Breast epithelium (tissue), 4 donors: ENCODE measurements at places on chromosomes 7 and 10. TPM values are rescaled to one million over a fixed set of nuclear protein-coding genes. Genes with fewer than 3 reads are reported as not detected.

- H3K27ac ChIP-seq, result no peak overlapping the region
- H3K4me3 ChIP-seq, result no peak overlapping the region
- H3K27me3 ChIP-seq, result no peaks in the 10 kb centered on the region
- no peak for DNase-seq
Measured at GRCh38 chr10:110175406-110175805, 32.0 kb upstream of the MXI1 start.

DNA sequence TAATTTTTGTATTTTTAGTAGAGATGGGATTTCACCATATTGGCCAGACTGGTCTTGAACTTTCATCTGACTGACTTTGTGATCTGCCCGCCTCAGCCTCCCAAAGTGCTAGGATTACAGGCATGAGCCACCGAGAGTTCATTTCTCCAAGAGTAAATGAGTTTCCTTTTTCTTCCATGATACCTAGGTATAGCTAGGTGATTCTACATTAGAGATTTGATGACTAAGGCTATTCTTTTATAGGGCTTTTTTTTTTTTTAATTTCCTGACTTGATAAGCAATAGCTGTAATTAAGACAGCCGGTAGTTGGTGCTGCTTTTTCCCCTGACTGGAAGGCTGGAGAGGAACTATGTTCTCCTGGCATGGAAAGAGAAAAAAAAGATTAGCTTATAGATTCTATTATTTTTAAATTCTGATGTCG is 3.3 kb downstream of the PTPN12 start:
- peaks cover 6% of the 10 kb centered on the region for H3K4me1 ChIP-seq
- no peaks in the 10 kb centered on the region for H3K27me3 ChIP-seq
- peak overlapping the region; percentile 15 for H3K27ac ChIP-seq
- H3K4me3 ChIP-seq, result no peak overlapping the region
- DNase-seq, result no peak

GRCh38 chr7:1914743-1915142 is 244.7 kb downstream of the ELFN1 start:
- peak overlapping the region; percentile 72 for H3K27ac ChIP-seq
- DNase-seq, result no peak
- H3K4me1 ChIP-seq, result no peaks in the 10 kb centered on the region
- H3K4me3 ChIP-seq, result no peak overlapping the region

GRCh38 chr7:99095698-99096097 is 48.2 kb downstream of the SMURF1 start:
- DNase-seq, result no peak
- no peak overlapping the region for H3K4me3 ChIP-seq
- H3K36me3 ChIP-seq, result no peaks in the 10 kb centered on the region

- H3K4me3 ChIP-seq, result no peak overlapping the region
- peaks cover 8% of the 10 kb centered on the region for H3K36me3 ChIP-seq
- no peak overlapping the region for H3K27ac ChIP-seq
- H3K4me1 ChIP-seq, result no peaks in the 10 kb centered on the region
Measured at GRCh38 chr7:77631820-77632219, 64.4 kb upstream of the RSBN1L start.

Gene RET
- total RNA-seq, result 0.96 TPM

DNA sequence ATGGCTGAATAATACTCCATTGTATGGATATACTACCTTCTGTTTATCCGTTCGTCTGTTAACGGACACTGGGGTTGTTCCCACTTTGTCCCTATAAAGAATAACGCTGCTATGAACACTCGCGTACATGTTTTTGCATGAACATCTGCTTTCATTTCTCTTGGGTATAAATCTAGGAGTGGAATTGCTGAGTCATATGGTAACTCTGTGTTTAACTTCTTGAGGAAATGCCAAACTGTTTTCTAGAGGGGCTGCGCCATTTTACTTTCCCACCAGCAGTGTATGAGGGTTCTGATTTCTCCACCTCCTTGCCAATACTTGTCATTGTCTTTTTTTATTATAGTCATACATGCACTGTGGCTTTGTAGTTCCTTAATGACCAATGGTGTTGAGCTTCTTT is 20.6 kb upstream of the RASSF4 start:
- no peak overlapping the region for H3K4me3 ChIP-seq
- no peak for DNase-seq
- no peak overlapping the region for H3K27ac ChIP-seq

Gene CCL24
- not detected for total RNA-seq

- H3K27ac ChIP-seq, result peak overlapping the region; percentile 100
- no peaks in the 10 kb centered on the region for H3K27me3 ChIP-seq
- peak overlapping the region; percentile 90 for H3K4me3 ChIP-seq
- no peaks in the 10 kb centered on the region for H3K36me3 ChIP-seq
Measured at GRCh38 chr10:73772281-73773151, 9.3 kb upstream of the CHCHD1 start.

Gene CDHR1
- 0.16 TPM for total RNA-seq

DNA sequence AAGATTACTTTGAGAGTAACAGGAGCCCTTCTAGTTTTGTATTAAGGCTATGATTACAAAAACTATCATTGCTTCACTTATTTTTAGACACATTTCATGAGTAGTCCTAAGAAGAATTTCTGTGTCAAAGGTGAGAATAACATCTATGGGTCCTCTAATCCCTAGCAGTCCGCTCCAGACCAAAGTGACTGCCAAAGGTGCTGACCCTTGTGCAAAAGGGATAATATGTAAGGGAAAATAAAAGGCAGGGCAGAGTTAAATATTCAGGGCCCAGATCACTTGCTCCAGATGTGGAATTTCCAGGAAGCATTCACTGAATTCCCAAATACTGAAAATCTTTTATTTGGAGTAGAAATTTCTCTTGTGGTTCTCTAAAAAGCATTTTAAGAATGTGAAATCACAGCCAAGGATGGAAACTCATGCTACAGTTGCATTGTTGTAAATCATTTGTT is 29.3 kb downstream of the RHOBTB1 start:
- no peaks in the 10 kb centered on the region for H3K36me3 ChIP-seq
- peak; percentile 26 for DNase-seq
- H3K4me3 ChIP-seq, result no peak overlapping the region
- no peaks in the 10 kb centered on the region for H3K27me3 ChIP-seq
- no peaks in the 10 kb centered on the region for H3K4me1 ChIP-seq

DNA sequence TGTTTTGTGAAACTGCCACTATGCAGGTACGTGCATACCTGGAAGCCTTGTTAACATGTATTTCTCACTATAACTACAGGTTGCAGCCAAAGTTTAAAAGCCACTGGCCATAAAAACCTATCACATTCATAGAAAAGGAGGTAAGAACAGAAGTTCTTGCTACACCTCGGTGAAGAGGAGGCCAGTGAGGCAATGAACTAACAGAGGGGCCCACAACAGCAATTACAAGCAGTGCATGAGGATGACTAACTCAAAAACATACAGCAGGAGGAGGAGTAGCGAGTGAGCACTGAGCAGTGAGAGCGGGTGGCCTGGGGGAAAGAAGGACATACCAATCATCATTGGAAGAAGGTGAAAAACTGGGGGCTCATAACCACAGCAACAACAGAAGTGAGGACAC is 51.6 kb downstream of the NUDCD3 start:
- H3K4me3 ChIP-seq, result no peak overlapping the region
- H3K36me3 ChIP-seq, result no peaks in the 10 kb centered on the region
- no peaks in the 10 kb centered on the region for H3K4me1 ChIP-seq
- H3K27me3 ChIP-seq, result no peaks in the 10 kb centered on the region

DNA sequence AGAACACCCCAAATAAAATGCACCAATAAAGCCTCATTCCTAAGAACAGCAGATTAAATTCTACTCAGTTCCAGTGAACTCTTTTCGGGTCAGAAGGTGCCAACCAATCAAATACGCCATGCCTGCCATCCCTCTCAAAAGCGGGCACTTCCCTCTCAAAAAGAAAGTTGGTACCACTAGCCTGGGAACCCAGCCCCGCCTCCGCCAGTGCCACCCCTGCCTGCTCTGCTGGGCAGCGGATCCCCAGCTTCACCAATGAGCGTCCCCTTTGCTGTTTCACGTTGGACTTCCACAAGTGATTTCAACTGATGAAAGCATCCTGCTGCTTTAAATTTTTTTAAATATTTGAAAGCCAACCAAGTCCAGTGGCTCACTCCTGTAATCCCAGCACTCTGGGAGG is 33.2 kb upstream of the PROSER2 start:
- no peak overlapping the region for H3K27ac ChIP-seq
- H3K36me3 ChIP-seq, result no peaks in the 10 kb centered on the region
- H3K27me3 ChIP-seq, result no peaks in the 10 kb centered on the region
- no peaks in the 10 kb centered on the region for H3K4me1 ChIP-seq
- no peak overlapping the region for H3K4me3 ChIP-seq

GRCh38 chr7:1910827-1911226 is 240.8 kb downstream of the ELFN1 start:
- H3K36me3 ChIP-seq, result no peaks in the 10 kb centered on the region
- H3K27me3 ChIP-seq, result no peaks in the 10 kb centered on the region
- no peak overlapping the region for H3K27ac ChIP-seq
- no peak overlapping the region for H3K4me3 ChIP-seq
- H3K4me1 ChIP-seq, result no peaks in the 10 kb centered on the region

Gene MUC3A
- 0.16 TPM for total RNA-seq

DNA sequence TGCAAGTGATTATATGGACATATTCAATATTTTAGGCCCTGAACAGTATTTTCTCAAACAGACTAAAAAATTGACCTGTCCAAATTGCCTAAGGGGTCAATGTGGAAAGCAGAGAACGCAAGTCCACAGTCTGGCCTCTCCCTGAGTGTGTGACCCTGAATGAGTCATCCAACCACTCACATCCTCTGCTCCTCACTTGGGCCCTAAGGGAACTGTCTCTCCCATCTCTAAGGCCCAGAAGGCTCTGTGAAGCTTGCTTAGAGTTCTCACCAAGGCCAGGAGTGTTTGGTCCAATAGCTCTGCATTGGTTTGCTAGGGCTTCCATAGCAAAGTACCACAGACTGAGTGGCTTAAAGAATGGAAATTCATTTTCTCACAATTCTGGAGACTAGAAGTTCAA is 155.1 kb downstream of the LSM5 start:
- no peaks in the 10 kb centered on the region for H3K27me3 ChIP-seq
- no peak overlapping the region for H3K27ac ChIP-seq
- no peaks in the 10 kb centered on the region for H3K4me1 ChIP-seq

- H3K36me3 ChIP-seq, result no peaks in the 10 kb centered on the region
- no peaks in the 10 kb centered on the region for H3K4me1 ChIP-seq
- H3K27ac ChIP-seq, result no peak overlapping the region
- no peak for DNase-seq
- H3K27me3 ChIP-seq, result no peaks in the 10 kb centered on the region
Measured at GRCh38 chr7:124813994-124814798, 48.6 kb upstream of the GPR37 start.

- H3K36me3 ChIP-seq, result no peaks in the 10 kb centered on the region
- no peak overlapping the region for H3K27ac ChIP-seq
- DNase-seq, result no peak
- no peaks in the 10 kb centered on the region for H3K4me1 ChIP-seq
- no peaks in the 10 kb centered on the region for H3K27me3 ChIP-seq
Measured at GRCh38 chr10:112605063-112605462, 158.0 kb downstream of the VTI1A start.

GRCh38 chr10:22002591-22003176 is 846 bp downstream of the DNAJC1 start:
- no peaks in the 10 kb centered on the region for H3K4me1 ChIP-seq
- no peaks in the 10 kb centered on the region for H3K36me3 ChIP-seq
- H3K27me3 ChIP-seq, result no peaks in the 10 kb centered on the region
- H3K4me3 ChIP-seq, result peak overlapping the region; percentile 74
- no peak for DNase-seq

Gene PPP1R3A
- total RNA-seq, result not detected

Gene PON3
- total RNA-seq, result 8.5 TPM

DNA sequence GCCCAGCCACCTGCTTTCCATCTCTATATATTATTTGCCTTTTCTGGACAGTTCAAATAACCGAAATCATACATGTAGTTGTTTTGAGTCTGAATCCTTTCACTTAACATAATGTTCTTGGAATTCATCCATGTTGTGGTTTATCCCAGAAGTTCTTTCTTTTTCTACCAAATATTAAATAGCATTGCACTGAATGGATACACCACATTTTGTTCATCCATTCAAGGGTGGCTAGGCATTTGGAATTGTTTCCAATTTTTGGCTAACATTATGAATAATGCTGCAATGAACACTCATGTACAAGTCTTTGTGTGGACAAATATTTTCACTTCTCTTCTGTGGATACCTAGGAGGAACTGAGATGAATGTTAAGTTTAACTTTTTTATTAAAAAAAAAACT is 18.0 kb downstream of the DNAJC1 start:
- no peaks in the 10 kb centered on the region for H3K27me3 ChIP-seq
- no peaks in the 10 kb centered on the region for H3K36me3 ChIP-seq
- DNase-seq, result no peak
- H3K4me3 ChIP-seq, result no peak overlapping the region
- no peaks in the 10 kb centered on the region for H3K4me1 ChIP-seq

Gene FKBP6
- not detected for total RNA-seq
